NCI-H226 (cell line): ENCODE measurements at places on chromosomes 3 and 15.

DNA sequence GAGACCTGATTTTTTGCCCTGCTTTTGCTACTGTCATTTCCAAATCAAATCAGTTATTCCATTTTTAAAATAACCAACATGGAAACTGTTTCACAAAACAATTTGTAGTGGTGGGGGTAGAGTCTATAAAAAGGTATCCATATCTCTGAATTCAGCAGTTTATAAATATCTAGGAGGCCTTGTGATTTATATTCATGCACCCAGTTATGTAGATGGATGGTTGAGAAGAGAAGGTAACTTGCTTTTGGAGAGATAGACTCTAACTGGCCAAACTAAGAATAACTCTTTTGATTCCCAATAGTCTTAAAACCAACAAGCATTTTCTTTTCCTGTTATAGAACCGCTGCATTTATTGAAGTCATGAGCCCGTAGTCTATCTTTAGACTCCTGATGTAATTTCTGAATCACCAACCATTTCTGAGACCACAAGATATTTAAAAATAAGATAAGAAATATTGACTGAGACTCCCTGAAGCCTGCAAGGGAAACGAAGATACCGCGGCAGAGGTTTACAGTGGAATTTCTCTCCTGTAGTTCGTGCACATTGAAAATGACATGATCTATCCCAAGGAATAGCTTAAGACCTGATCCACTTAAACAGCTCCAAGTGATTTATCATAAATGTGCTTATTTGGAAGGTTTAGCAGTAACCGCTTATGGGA is 68.5 kb downstream of the SAMMSON start:
- no peak for DNase-seq

GRCh38 chr3:109175411-109175810 is 38.9 kb downstream of the C3orf85 start:
- DNase-seq, result peak; percentile 16

DNA sequence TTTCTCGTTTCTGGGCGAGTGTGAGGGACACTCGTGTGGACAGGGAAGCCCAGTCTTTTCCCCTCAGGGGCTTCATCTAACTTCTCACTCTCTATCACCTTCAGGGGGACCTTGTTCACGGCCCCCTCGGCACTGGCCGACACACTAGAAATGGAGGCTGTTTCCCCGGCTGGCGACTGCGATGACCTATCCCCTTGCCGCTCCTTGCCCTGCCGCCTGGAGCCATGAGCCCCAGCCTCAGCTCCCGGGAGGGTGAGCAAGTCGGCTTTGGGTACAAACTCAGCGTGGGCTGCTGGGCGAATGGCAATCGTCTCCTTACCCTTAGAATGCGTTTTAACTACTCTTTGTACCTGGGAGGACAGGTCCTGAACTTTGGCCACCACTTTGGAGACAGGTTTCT is 41.0 kb downstream of the FMN1 start:
- no peak for DNase-seq

DNA sequence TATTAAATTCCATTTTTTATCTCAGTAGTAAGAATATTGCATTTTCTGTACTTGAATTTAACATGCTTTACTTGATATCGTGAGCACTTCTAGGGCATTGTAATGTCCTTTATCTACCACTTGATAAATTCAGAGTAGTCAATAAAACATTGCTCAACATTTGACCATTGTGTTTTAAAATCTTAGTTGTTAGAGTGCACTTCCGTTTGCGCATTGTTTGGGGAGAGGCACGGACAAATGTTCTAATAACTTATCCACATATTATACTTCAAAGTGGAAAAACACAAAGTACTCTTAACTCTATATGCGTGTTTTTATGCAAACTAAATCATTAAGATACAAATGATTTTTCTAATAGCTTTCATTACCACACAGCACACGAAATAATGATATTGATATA is 419 bp downstream of the FAM227B start:
- no peak for DNase-seq

- DNase-seq, result no peak
Measured at GRCh38 chr3:196220587-196220986, 4.3 kb downstream of the SLC51A start.

- DNase-seq, result peak; percentile 96
Measured at GRCh38 chr3:22713936-22714335, 489.2 kb upstream of the UBE2E2 start.

DNA sequence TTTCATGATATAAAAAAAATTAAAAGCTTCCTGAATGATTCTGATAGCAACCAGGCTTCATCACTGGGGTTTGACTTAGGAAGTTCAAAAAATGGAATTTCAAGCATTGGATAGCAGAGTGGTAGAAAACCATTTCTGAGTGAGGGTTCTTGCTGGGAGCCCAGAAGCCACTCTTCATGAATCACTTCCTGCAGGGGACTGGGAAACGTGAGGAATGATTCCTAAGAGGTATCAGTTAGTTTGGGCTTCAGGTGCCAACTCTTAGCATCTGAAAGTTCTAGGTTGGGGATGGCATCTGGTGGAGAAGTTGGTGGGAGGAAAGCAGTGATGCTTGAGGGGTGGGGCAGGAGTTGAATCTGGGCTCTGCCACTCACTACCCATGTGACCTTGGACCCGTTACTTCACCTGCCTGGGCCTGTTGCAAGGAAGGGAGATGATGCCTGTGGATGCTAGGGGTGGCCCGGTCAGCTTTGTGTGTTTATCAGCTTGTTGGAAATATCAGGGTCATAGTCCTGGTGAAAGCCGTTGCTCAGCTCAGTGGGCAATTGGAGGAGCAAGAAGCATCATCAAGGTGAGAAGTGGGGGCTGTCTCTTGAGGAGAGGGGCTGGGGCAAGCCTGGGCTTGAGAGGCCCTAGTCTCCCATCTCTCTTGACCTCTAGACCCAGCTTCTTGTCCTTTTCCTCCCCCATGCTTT is 37.0 kb upstream of the TNFAIP8L3 start:
- no peak for DNase-seq
